Activated CD4-positive, alpha-beta T cell treated with anti-CD3 and anti-CD28 coated beads, Interleukin-2, Interleukin-4, amounts not matched to agents 100 ng/mL and 50 ng/mL, durations not matched to agents 16 hours and 8 hours (primary cell): ENCODE measurements at places on chromosomes 6 and 20.

GRCh38 chr6:11931296-11932035 lies 80.6 kb upstream of the HIVEP1 start:
- DNase-seq = no peak

DNA sequence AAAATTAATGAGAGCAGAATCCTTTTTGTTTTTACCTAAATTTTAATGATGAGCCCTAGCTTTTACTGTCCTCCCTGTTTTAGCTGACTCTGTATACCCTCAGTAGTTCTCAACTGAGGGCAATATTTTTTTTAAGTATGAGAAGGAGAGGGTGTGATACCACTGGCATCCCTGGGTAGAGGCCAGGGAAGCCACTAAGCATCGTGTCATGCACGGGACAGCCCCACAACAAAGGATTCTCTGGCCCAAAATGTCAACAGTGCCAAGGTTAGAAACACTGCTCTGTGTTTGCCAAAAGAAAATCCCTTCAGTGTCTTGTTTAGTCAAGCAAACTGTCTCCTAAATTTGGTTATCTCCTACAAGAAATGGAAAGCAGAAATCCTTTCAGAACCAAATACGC lies 210.4 kb downstream of the KCNQ5 start:
- DNase-seq = no peak

- no peak for DNase-seq
Measured at GRCh38 chr6:19865178-19865577, 28.0 kb downstream of the ID4 start.

DNA sequence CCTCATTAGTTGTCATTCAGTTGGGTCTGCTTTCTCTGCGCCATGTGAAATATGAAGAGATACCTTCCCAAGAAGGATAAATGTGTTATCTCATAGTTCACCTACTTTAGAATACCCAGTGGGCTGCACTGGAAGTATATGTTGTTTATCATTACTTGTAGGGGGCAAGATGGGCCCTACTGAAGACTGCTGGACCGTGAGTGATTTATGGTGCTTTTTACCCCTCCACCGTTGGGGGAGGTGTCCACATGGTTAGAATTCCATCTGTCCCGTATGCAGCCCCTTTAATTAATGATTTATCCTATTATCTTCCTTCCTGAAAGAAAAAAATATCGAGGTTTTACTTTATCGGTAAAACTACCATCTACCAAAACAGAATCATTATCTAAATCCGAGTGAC lies 97.0 kb downstream of the TSHZ2 start:
- DNase-seq = no peak

GRCh38 chr6:13668291-13668928 lies 43.2 kb downstream of the RANBP9 start:
- peak; percentile 41 for DNase-seq

- peak; percentile 45 for DNase-seq
Measured at GRCh38 chr6:135329851-135330803, 149.0 kb downstream of the MYB start.

- no peak for DNase-seq
Measured at GRCh38 chr6:50185006-50185405, 135.3 kb upstream of the DEFB112 start.

DNA sequence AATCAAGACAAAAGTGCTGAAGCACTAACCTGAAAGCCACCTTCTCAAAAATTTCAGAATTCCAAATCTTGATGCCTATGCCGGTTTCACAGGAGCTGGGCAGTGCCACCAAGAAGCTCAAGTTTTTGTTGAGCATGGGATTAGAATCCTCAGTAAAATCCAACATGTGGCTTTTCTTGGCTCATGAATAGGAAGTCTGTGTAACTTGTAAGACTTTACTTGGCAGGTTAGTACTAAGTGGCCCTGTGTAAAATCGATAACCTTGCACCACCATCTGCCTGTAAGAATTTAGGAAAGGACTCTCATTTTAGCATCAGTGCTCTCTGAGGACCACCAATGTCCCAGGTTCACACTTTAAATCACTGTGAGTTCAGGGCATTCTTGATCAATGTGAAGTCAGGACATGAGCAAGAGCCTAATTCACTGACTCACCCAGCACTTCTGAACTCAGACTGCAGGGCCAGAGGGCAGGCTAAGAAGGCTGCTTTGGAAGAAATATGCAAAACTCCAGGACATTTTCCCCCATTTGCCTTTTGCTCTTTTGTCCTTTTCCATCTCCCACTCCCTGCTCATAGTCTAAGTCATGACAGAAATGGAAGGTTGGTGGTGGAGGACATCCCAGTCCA lies 113.2 kb downstream of the EDN1 start:
- no peak for DNase-seq

- no peak for DNase-seq
Measured at GRCh38 chr6:137550535-137550934, 56.3 kb upstream of the OLIG3 start.

DNA sequence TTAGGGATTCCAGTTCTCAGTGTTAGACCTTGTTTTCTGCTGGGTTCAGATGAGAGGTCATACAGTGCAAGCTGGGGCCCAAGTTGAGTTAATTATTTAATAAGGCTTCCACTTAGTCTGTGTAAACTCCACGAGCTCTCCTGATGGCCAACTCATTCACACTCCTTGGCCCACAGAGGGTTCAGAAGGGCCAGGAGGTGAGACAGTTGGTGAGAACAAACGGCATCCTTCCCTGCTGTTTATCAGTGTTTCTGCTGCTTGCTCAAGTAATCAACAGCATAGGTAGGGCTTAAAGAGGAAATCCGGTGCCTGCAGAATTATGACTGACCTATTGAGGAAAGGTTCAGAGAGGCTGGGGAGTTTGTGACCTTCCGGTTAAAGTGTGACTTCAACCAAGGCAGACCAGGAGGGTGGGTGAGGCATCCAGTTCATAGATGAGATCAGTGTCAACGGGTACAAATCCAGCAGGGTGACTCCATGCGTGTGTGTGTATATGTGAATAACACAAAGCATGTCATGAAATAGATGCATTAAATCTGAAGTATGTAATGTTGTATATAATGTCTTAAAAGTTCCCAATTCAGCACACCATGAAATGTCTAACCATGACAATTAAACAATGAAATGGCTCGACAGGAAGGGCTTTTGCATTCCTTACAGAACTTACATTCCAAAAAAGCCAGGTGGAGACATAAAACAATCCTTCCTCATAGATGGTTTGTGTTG lies 37.4 kb upstream of the BCAS1 start:
- no peak for DNase-seq

DNA sequence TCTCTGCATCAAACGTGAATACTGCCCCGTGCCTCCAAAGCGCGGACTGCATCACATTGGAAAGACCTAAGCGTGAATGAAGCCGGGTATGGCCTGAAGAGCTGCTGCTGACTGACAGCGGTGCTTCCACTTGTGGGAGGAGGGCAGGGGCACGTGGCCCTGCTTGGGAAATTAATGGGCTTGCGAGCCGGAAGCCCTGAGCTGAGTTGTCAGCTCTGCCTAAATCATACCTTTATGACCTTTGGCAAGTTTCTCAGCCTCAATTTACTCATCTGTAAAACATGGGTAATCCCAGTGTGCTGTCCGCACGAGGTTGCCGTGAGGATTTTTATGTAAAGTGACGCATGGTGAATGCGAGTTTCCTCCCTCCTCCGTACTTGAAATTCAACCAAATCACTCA lies 67.0 kb upstream of the FOXQ1 start:
- DNase-seq = no peak

DNA sequence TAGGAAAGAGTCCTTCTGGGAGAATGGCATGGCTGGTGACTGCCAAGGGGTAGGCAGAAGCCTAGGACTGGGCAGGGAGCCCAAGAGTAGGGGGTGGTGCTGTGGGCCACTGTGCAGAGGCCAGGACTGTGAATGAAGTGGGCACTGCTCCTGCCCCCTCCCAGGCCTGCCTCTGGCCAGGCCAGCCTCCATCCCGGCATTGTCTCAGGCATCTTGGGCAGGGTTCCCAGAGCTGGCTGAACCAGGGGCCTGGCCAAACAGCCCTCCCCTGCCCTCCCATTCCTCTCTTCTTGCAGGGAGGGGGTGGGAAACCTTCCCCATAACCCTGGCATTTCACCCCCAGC lies 81.6 kb downstream of the MRPL14 start:
- DNase-seq = no peak

GRCh38 chr6:166595061-166595780 lies 8.7 kb upstream of the RAMACL start:
- DNase-seq = no peak

- DNase-seq = no peak
Measured at GRCh38 chr6:168363811-168364792, 44.5 kb upstream of the DACT2 start.

- no peak for DNase-seq
Measured at GRCh38 chr6:112357791-112358190, 10.7 kb downstream of the RFPL4B start.

GRCh38 chr20:48287552-48288170 lies 502.4 kb upstream of the SULF2 start:
- DNase-seq = no peak
